Activated CD8-positive, alpha-beta memory T cell treated with anti-CD3 and anti-CD28 coated beads for 1 hour (primary cell): ENCODE measurements at places on chromosomes 3 and 15.

DNA sequence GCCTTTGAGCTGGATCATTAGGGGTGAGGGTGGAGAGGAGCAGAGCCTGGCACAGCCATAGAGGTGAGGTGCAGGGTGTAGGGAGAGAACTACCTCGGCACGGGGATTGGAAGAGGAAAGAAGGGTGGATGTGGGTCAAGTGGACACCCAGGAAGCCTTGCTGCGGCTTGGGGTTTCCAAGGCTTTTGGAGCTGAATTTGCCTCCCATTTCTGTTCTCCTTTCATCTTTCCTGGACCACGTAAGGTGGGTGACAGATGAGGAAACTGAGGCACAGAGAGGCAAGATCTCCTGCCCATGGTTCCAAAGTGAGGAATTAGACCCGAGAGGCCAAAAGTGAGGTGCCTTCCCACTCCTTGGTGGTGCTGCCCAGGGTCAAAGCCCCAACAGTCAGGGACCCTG, 35.4 kb upstream of the SFMBT1 start:
- DNase-seq = no peak

- DNase-seq = no peak
Measured at GRCh38 chr15:67322481-67322880, 67.9 kb downstream of the IQCH start.

DNA sequence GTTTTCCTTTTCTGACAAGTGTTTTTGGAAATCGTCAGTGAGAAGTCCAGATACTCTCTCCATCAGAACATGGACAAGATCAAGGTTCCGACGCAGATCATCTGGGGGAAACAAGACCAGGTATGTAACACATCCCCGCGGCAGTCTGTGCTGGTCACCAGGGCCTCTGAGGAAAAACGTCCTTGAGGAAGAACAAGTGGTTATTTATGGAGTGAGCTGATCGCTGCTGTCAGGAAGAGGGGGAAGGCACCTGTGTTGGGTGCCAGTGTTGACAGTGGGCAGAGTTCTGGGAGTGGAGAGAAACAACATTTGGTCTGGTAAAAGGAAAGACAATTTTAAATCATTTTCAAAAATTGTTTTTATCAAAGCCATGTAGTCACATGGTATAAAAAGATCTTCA, 20.7 kb upstream of the RPP14 start:
- no peak for DNase-seq

- no peak for DNase-seq
Measured at GRCh38 chr15:56346414-56346813, 18.8 kb upstream of the TEX9 start.

- no peak for DNase-seq
Measured at GRCh38 chr3:101011136-101011535, 17.9 kb upstream of the ABI3BP start.
